ENCODE measurements at places on chromosomes 11 and 22. TPM values are rescaled to one million over a fixed set of nuclear protein-coding genes. Genes with fewer than 3 reads are reported as not detected.
A peak's percentile ranks its signal among the peaks of the same experiment; 100 is the strongest.

CCDC188 gene
- total RNA-seq: 0.62 TPM

OTUB1 gene
- 47.8 TPM for total RNA-seq

OR52B6 gene
- not detected for total RNA-seq

DTX4 gene
- total RNA-seq: 5.0 TPM

OR52H1 gene
- total RNA-seq: not detected

POLDIP3 gene
- total RNA-seq: 34.7 TPM

GRCh38 chr22:38271927-38272372 is 860 bp downstream of the TMEM184B start:
- DNase-seq: no peak

DNA sequence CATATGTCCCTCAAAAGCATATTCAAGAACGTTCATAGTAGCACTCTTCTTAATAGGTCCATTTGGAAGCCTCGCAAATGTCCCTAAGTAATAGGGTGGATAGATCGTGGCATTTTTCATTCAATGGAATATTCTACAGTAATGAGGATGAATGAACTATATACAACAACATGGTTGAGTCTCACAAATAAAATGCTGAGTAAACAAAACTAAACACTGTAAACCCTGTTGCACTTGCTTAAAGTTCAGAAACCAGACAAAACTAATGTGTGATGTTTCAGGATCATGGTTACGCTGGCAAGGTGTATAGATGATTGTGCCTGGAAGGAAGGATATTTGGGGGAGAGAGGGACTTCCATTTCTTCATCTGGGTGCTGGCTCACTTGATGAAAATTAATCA is 90.4 kb upstream of the RASSF10 start:
- DNase-seq: no peak

DNA sequence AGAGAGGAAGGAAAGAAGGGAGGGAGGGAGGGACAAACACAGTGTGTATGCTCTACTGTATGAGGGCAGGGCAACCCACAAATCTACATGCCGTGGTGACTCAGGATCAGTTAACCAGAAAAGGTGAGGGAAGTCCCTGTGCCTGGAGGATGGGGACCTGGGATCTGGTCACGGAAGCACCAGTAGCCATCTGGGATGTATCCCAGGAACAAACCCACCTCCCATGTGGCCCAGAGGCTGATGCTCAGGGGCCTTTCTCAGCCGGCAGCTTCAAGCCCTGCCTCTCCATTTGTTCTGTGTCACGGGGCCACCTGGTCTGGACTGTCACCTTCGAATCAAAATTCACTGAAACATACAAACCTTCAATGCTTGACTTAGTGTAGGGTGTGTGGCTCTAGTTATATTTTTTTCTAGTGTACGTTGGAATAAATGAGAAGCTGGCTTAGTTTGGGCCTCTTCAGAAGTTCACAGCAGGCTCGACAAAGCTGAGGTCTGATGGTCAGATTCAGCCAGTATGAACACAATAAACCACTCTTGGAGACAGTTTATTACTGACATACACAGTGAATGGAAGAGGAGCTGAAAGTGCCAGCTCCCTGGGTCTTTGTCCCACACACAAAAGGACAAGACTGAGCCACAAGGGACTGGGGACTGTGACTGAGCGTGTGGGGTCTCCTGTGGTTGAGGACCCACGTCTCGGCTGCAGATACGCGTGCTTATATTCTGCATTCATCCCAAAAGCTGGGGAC is 23.5 kb upstream of the RTL6 start:
- no peak for DNase-seq

DNA sequence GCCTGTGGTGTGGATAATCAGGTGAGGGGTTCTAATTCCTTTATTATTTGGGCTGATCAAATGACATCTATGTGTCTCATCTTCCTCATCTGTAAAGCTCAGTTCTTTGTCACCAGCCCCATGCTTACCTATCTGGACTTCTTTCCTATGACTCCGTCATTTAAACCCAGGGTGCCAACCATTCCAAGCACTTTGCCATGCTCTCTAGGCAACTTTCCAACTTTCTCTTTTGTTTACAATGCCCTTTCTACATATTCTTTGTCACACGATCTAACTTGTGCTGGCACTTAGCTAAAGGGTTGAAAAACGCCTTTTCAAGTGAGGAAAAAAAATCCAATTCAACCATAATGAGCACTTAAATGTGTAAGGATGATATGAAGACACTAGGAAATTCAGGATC is 27.9 kb downstream of the EXPH5 start:
- DNase-seq: no peak

DNA sequence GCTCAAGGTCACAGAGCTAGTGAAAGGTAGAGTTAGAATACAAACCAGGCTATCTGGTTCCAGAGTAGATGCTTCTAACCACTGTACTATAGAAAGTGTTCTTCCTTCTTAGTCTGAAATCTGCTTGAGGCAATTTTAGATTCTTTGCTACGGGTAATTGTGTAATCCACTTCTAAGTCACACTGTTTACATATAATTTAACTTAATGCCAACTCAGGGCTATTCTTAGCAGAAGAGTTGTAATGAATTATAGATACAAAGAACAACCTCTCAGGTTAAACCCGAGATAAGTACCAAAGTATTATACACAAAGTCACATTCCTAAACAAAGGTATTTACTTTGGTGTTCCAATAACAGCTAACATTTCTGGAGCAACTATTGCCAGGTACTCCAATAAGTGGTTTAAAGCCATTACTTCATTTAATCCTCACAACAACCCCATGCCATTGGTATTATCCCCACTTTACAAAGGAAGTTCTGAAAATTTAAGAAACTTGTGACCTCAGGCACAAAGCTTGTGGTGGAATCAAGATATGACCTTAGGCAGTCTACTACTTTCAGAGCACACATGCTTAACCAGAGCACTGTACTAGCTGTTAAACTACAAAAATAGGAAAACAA is 31.1 kb upstream of the DDI1 start:
- no peak for DNase-seq

DNA sequence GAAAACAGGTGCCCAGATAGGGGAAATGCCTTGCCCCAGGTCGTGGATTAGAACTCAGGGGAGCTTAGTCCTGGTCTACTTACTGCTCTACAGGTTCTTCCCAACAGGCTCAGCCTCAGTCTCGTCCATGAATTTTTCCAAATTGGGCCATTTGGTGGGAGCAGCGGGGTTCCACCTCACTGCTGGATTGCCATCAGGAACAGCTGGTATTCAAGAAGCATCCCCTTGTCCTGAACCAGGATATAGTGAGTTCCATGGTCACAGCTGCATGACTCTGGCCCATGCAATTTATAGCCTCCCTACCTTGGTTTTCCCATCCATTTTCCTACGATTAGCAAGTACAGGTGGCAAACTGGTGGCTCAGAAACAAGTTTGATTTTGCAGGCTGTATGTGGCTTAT is 6.6 kb upstream of the UBE2L6 start:
- no peak for DNase-seq

GRCh38 chr11:2748061-2748813 is 48.4 kb upstream of the KCNQ1OT1 start:
- peak; percentile 20 for DNase-seq
